Nucleus accumbens (tissue), 56 donors: ENCODE measurements at places on chromosomes 12 and 14.

- no peak for DNase-seq
Observed at GRCh38 chr12:131157743-131158142, 204.0 kb downstream of the ADGRD1 start.

DNA sequence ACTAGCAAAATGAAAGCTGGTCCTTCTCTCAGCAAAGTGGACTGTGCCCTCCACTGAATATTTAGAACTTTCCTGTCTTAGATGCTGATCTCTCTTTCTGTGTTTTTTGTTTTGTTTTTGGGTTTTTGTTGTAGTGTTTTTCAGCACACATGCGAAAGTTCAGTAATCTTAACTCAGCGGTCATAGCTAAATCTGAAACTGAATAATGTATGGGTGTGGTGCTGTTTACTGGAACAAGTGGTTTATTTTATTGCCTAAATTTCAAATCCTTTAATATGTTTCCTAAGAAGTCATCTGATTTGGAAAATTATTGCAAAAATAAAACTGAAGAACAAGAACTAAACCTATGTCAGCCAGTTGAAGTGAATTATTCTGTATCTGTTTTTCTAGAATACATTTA lies 116.0 kb upstream of the LRIG3 start:
- no peak for DNase-seq

- no peak for DNase-seq
Observed at GRCh38 chr12:100860611-100861010, 66.0 kb downstream of the ANO4 start.

DNA sequence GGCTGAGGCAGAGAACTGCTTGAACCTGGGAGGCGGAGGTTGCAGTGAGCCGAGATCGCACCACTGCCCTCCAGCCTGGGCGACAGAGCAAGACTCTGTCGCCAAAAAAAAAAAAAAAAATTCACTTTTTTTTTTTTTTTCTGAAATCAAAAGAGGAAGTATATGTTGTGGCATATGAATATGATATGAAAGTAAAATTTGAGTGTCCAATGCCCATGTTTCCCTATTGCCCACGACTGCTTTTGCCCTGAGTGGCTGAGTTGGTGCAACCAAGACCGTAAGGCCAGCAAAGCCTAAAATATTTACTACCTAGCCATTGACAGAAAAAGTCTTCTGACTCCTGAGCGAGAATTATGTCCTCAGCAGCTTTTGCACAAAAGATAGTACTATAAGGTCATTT lies 101.7 kb upstream of the PARP11 start:
- no peak for DNase-seq

GRCh38 chr12:12088147-12088546 lies 17.4 kb downstream of the BCL2L14 start:
- no peak for DNase-seq

DNA sequence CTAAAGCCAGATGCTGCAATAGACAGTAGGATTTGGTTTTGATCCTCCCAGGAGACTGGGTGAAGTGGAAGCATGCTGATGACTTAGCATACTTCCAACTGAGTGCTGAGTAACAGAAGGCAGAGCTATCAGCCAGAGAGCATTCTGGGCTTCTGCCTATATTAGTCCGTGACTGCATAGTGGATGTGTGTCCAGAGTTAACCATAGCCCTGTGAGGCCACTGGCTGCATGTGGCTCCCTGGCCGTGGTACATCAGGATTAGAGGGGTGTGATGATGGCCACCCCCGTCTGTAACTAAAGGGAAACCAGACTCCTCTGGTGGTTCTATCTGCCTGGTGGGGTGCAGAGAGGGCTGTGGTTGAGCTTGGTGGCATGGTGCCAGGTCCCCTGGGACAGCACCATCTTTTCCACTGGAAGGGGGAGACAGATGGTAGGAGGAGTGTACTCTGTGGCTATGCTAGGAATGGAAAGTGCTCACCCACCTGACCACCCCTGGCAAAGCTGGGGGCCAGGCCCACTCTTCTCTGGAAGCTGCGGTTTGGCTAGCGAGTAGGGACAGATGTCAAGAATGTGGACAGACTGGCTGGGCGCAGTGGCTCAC lies 27.4 kb downstream of the ABCD4 start:
- DNase-seq: no peak

DNA sequence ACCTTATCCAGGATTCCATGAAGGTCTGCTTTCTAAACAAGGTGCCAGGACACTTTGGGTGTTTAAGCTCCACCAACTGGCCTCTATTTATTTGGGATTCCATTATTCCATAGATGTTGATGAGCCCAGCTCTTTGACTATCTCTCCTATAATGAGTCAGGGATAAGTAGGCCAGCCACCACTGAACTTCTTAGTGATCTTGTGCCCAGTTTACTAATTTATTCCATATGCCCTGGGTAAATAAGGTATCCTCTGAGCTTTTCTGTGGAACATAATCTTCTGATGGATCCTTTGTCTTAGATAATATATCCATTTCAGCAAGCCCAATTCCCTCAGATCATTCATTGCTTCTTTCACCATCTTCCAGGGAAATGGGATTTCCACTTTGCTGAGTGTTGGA lies 535.0 kb downstream of the FOXG1 start:
- no peak for DNase-seq

GRCh38 chr14:29810682-29811081 lies 117.0 kb downstream of the PRKD1 start:
- no peak for DNase-seq

GRCh38 chr12:69252033-69252432 lies 12.7 kb downstream of the CPSF6 start:
- no peak for DNase-seq

DNA sequence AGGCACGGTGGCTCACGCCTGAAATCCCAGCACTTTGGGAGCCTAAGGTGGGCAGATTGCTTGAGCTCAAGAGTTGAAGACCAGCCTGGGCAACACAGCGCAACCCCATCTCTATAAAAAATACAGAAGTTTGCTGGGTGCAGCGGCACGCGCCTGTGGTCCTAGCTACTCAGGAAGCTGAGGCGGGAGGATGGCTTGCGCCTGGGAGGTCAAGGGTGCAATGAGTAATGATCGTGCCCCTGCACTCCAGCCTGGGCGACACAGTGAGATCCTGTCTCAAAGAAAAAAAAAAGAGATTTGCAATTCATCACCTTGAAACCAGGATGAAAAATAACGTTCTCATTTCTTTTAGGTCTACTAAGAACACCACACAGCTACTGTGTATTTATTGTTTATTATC lies 4.0 kb downstream of the STX2 start:
- no peak for DNase-seq

DNA sequence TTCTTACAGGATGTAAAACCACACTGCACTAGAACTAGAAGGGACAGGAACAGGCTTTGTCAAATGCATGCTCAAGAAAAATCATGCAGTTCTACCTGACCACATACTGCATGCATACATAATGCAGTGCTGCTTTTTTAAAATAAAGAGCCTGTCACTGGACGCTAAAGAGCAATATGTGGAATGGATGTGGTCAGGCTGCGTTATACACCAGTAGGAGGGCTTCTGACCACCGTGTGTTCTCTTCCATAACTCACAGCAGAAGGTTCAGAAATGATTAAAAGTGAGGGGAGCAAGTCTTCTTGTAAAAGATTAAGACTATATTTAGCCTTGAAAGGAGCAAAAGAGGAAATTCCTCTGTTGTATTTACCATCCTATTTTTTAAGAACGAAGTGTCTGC lies 392.0 kb downstream of the EMP1 start:
- DNase-seq: no peak
